NCI-H2081 (cell line): ENCODE measurements at places on chromosomes 1 and 21.

GRCh38 chr1:32900371-32900955 is 726 bp downstream of the TMEM54 start:
- no peak for DNase-seq

GRCh38 chr1:25893116-25893515 is 13.1 kb downstream of the STMN1 start:
- DNase-seq: no peak

DNA sequence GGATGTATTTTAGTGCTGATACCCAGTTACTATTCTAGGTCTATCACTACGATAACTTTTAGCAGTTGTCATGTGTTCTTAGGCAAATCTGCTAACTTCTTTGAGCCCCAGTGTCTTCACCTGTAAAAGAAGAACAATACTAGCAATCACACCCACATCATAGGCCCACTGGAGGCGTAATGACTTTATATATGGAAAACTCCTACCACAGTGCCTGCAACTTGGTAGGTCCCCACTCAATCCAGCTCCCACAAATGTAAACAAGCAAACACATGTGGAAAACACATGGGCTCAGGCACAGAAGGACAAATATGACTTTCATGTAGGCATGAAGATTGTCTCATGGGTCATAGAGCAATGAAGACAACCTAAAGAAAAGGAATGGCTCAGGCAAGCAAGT is 115.8 kb downstream of the TBX19 start:
- DNase-seq: no peak

GRCh38 chr1:44723496-44724295 is 7.3 kb downstream of the RNU5D-1 start:
- DNase-seq: no peak

DNA sequence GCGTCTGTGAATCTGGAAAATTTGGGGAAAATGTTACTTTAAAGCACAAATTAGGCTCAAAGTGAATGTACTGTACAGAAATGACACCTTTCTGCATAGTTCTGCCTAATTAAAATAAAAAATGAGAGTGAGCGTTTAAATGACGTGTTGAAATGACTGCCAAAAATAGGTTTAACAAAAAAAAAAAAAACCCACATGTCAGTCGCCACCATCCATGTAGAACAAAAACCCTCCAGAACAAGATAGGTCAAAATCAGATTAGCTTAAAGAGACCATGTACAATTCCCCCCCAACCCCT is 745 bp downstream of the PARP1 start:
- DNase-seq: no peak

GRCh38 chr1:93842750-93843500 is 36.1 kb downstream of the DNTTIP2 start:
- DNase-seq: no peak

DNA sequence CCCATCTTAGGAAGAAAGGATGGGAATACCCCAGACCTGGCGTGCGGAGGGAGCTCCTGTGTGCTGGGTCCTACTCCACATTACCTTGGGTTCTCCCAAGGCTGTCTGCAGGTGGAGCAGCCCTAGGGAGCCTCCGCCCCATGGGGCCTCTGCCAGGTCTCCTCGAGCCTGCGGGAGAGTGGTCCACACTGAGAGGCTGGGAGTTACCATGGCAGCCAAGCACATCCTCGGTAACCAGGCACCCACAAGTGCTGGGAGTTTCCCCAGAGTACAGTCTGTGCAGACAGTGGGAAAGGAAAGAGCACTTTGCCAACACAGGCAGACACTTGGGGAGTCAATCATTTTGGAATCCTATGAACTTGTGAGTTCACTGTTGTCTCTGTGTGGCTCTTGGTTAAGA is 249.4 kb downstream of the DYRK1A start:
- no peak for DNase-seq

GRCh38 chr1:212205843-212206242 is 79.4 kb upstream of the PPP2R5A start:
- no peak for DNase-seq

GRCh38 chr1:50181027-50181663 is 72.4 kb downstream of the ELAVL4 start:
- no peak for DNase-seq
